ENCODE measurements at places on chromosomes 11 and 22.

DNA sequence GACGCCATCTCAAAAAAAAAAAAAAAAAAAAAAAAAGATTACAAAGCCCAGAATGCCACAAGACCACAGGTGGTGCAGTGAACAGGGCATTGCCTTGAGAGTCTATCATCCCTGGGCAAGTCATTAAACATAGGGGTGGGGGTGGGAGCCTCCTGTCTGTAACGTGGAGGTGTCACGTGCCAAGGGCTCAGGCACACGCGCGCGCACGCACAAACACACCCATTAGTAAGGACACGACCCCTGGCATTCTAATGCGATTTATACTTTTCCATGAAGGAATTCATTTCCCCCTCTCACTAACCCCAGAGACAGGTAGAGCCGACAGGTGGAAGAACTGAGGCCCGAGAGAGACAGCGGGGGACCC is 5.8 kb upstream of the GCAT start:
- no peak for DNase-seq

- DNase-seq = no peak
Measured at GRCh38 chr11:20620988-20621387, 21.6 kb downstream of the SLC6A5 start.

GRCh38 chr11:71153005-71153390 is 99.4 kb downstream of the SHANK2 start:
- no peak for DNase-seq

DNA sequence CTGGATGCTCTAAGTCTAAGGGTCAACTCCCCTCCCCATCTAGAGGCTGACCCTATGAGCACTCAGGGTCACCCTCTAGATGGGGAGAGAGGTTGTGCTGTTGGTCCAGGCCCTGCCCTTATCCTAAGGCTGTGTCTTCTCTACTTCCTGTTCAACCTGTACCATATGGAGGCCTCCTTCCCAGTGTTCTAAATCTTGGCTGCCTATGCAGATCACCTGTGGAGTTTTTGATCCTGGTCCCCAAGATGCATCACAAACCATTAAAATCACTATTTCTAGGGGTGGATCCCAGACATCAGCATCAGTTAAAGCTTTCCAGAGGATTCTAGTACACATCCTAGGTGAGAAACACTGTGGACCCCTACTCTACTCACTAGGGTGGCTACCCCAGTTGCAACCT is 26.2 kb downstream of the LARGE1 start:
- DNase-seq = no peak

DNA sequence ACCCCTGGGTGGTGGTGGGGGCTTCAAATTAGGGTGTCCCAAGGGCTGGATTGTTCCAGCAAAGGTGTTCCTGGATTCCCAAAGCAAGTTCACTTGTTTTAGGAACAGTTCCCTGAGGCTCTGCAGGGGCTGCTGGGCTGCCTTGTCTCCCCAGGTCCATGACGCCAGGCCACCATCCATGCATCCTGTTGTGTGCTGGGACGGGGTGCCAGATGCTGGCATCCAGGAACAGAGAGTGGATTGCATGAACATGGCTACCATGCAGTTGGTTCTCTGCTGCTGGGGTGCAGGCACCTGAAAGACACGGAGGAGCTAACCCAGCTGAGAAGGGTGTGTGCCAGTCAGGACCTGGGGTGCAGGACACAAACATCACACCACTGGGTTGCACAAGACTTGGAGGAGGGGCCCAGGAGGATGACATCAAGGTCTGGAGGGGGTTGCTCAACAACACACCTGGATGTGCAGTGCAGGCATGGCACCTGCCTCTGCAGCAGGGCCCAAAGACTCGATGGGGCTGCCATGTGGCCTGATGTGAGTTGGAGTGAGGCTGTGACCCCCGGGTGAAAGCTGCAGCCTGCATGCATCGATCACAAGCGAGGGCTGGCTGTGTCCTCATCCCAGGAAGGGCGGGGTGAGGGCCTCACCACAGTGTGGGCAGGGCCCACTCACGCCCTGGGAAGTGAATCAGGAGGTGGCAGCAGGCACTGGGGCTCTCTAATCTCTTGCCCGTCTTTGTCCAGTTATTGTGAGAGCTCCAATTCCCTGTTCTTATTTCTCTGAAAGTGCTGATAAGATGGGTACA is 74.0 kb upstream of the CLDN5 start:
- DNase-seq = peak; percentile 43

DNA sequence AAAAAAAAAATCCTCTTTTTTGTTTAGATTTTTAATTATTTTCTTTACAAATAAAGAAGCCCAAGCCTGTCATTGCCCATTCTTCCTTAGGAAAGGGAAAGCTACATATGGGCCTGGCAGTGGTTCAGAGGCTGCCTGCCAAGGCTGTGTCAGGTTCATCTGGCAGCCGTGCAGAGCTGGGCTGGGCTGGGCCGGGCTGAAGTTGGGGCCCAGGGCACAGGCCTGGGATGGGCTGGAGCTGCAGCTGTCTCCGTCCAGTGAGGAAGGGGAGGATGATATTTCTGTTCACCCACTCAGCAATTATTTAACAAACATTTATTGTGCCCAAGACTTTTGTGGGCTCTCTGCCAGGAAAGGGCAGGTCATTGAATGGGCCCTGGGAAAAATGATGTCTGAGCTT is 4.6 kb downstream of the PRR5L start:
- no peak for DNase-seq

DNA sequence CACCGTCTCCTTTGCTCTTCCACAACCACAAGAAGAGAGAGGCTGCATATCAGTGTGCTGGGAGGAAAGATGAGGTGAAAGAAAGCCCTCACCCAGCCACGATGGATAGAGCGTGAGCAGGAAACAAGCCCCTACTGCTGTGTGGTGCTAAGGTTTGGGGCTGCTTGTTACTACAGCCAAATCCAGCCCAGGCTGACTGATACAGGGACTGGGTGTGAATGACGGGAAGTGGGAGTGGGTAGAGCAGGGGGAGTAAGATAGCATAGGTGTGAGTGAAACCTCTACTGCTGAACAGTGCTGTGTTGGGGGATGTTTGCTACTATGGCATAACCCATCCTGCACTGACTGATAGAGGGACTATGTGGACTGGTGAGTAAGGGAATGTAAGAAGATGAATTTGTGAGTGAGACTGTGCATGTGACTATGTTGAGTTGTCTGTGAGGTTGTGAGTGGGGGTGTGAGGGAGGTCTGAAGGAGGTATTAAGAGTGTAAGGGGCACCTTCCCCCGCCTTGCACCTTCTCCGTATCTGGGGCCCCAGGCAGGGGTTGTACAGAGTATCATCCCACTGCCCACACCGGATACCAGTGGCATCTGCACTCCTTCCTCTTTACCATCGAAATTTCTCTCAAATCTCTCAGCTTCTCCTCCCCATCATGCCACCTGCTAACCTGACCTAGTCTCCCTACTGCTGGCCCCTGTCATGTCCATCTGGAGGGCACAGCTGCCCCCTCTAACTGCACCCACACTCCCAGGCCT is 91.5 kb downstream of the MN1 start:
- DNase-seq = no peak

DNA sequence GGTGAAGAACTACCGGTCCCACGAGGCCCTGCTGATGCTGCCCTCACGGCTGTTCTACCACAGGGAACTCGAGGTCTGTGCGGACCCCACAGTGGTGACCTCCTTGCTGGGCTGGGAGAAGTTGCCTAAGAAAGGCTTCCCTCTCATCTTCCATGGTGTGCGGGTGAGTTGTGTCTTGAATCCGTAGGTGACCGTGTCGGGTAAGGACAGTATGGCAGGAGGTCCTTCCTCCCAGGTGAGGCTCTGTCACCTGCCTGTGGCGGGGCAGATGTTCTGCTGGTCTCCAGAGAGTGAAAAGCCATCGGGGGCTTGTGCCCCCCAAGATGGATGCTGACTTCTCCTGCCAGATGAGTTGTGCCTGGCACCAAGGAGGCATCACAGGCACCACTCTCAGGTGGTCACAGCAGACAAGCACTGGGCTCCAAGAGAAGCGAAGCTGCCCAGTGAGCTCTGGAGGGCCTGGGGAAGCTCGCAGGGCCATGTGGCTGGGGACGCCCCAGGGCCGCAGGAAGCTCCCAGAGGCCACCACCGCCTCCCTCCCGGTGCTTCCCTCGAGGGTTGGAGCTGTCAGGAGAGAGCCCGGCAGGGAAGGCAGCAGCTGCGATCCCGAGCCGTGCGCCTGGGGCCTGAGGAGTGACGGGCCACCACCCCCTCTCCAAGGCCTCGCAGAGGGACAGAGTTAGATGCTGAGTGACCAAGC is 17.3 kb upstream of the PANX2 start:
- DNase-seq = no peak

DNA sequence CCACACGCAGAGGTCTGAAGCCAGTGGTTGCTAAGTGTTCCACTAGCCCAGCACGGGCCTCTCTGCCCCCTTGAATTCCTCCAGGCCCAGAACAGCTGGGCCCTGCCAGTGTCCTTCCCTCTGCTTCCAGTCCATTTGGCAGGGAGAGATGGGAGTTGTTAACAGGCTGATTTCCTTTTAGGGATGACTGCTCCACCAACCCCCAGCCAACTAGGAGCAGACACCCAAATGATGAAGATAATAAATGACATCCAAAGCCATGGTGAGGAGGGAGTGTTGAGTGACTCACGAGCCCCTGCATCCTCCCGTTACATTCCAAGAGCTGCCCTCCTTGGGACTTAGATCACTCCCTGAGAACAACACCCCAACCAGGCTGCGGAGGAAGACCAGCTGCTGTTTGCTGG is 20.6 kb downstream of the PARVA start:
- DNase-seq = no peak

DNA sequence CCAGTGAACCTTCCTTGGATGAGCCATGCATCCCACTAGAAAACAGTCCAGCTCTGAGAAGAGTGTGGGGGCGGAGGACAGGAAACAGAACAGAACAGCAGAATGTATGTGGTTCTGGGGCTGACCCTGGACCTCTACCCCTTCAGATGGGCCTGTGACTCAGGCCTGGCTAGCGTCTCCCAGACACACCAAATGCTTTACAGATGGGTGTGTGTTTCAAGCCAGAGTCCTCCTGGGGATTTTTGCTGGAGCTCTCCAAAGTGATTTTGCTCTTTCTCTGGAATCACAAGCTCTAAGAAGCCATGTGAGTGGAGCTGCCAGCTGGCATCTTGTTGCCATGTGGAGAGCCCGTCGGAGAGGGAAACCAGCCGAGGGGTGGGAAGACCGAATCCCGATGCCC is 13.2 kb upstream of the C1QTNF4 start:
- no peak for DNase-seq

- no peak for DNase-seq
Measured at GRCh38 chr11:818396-819128, at the start of gene PNPLA2. TSS of gene PNPLA2 (plus strand) at chr11:818914. CDS start at chr11:819719, 805 bp downstream.

GRCh38 chr11:76526878-76527277 is 82.1 kb downstream of the EMSY start:
- DNase-seq = no peak

GRCh38 chr22:40593460-40594273 is 42.9 kb downstream of the MRTFA start:
- DNase-seq = no peak

GRCh38 chr11:9259981-9260837 is 4.9 kb downstream of the DENND5A start:
- DNase-seq = no peak

- DNase-seq = no peak
Measured at GRCh38 chr11:95066716-95067038, at the start of gene SRSF8. TSS of gene SRSF8 (plus strand) at chr11:95066919. CDS start at chr11:95067227, 308 bp downstream.

DNA sequence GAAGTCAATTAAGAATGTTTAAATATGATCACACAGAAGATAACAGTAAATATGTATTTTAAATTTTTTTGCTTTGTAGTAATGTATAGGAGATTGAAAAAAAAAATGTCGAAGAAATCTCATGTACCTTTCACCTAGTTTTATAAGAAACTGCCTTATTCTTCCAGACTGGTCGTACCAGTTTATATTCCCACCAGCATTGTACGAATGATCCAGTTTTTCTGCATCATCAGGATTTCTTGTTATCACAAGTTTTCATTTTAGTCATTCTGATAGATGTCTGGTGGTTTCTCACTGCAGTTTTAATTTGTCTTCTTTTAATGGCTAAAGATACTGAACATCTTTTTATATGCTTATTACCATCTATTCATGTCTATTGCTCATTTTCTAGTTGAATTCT is 101.8 kb upstream of the CTSC start:
- no peak for DNase-seq

DNA sequence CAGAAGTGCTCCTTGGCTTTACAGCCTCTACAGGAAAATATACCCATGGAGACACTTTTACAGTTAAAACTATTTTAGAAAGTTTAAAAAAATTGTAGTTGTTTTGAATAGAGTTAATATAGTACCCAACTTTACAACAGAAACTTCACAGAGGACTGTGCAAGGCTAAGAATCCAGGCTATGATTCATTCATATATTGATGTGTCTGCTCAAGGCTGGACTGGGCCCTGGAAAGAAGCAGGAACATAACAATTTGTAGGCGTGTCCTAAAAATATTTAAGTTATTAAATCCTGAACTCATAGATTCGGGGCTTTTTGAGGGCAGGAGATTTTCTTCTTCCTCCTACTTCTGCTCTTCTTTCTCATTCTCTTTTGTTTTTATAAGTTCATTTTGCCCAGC is 291.5 kb upstream of the CCDC179 start:
- no peak for DNase-seq

DNA sequence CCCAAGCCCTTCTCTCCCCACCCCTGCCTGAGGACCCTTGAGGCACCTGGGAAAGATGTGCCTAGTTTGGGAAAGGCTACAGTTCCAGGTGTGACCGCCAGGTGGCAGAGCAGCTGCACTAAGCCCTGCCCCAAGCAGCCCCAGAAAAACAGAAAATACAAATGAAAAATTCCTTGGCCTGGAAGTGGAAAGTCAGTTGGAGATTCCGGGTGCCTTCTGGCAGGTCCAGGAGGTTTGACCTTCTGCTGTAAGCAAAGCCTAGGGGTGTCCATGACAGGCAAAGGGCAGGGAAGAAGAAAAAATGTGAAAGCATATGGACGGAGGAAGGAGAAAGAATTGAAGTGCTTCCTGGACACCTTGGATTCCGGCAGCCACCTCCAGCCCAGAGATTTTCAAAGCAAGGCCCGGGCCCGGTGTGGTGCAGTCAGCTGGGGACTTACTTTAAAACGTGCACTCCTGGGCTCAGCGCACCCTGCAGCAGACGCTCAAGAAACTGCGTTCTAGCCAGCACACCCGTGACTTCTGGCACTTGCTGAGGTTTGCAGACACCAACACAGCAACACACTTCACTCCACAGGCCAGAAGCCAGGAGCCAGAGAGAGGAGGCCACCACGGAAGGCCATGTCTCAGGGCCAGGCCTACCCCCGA is 37.3 kb upstream of the SLC22A12 start:
- DNase-seq = peak; percentile 72

- DNase-seq = no peak
Measured at GRCh38 chr11:97607291-97608000, 1217.6 kb downstream of the JRKL start.

GRCh38 chr11:103051981-103052380 is 40.0 kb downstream of the DCUN1D5 start:
- DNase-seq = no peak
